Activated T-cell treated with anti-CD3 and anti-CD28 coated beads, Interleukin-2, amount 50 U/mL, for 24 hours (primary cell): ENCODE measurements at places on chromosomes 6 and 20.

- no peaks in the 10 kb centered on the region for H3K4me1 ChIP-seq
- H3K36me3 ChIP-seq, result no peaks in the 10 kb centered on the region
- H3K27ac ChIP-seq, result no peak overlapping the region
- no peaks in the 10 kb centered on the region for H3K27me3 ChIP-seq
Observed at GRCh38 chr20:19277381-19277780, 64.9 kb downstream of the SLC24A3 start.

DNA sequence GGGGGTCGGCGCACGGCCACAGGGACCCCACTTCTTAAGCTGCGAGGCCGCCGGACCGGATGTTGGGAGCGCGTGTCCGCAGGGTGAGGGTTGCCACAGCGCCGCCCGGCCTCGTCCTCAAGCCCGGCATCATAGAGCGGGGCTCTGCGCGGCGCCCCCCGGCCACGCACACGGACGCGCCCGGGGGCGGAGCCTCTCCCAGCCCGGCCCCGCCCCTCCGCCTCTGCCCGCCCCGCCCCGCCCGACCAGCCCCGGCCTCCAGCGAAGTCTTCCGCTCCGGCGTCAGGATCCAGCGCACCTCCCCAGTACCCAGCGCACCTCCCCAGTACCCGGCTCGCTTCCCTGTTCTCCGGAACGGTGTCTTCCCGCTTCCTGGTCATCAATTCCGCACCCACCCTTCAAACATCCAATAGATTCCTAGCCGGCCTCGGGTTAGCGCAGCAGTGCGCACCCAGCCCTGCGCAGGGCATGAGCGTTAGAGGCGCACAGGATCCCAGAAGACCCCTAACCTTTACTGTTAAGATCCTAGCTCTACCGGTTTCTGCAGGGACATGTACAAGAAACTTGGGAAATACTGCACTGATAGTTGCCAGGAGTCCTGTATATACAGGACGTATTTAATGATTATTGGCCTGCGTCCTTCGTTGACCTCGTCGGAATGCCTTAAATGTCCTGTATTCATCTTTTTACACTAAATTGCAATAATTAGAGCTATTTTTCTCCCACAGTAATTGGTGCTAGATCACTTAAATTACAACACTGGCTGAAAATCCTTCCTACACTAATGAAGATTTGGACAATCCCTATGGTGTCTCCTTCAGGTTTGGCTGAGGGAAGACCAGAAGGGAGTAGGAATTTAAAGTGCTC lies 535 bp upstream of the DNAAF9 start:
- H3K4me3 ChIP-seq, result peak overlapping the region; percentile 91
- peaks cover 36% of the 10 kb centered on the region for H3K4me1 ChIP-seq

DNA sequence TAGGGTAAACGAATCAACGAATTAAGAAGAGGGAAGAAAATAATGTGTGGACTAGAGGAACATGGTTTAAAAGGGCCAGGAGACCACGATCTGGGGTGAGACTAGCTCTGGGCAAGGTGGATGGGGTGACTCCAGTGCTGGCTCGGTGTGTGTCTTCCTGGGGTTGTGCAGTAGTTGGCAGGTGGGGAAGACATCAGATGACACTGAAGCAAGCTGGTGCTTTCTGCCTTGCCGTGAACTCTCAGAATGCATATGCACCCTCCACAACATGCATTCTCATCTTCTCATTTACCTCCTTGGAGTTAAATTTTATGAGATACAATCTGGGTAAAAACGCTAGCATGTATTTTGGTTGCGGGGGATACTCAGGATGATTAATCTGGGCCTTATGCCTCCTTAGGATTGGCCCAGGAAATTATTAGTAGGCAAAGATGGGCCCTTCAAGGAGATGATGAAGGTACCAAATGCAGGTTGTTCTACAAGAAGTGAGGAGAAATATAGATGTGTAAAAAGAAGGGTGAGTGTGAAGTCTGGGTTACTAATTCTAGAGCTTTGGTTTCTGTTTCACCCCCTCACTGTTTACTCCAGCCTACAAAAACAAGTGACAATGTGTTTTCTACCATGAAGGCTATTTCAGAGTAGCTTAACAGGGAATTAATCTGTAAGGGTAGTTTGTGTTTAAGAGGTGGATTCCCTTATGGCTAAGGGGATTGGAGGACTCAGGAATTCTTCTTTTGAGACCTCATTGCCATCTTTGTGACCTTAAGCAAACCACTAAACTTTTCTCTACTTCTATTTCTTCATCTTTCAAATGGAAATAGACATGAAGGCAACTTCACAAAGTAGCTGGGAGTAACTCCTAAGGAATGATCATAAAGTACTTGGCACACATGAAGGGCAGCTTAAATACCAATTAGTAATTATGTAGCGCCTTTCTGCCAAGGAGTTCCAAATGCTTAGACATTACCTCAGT lies 71.0 kb upstream of the SUPT3H start:
- DNase-seq, result no peak
- peaks cover 89% of the 10 kb centered on the region for H3K4me1 ChIP-seq
- H3K4me3 ChIP-seq, result no peak overlapping the region
- no peaks in the 10 kb centered on the region for H3K27me3 ChIP-seq

DNA sequence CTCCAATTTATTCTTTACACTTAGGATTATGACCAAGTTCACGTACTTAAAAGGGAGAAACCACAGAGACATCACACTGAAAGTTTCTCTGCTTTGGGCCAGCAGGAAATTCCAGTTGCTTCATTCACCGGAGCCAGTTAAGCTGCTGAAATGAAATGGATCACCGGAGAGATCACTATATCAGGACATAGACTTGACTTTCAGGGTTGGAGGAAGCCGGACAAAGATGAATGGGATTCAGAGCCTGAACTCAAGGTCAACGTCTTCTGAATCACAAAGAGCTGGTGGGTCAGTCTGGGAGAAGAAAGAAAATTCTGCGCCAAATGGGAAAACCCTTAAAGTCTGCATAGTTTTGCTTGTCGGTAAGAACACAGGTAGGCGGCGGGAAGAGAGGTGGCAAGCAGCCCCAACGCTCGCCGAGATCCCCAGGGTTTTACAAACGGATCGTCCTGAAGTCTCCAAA lies 81.9 kb upstream of the CCDC28A start:
- no peak for DNase-seq
- peak overlapping the region; percentile 66 for H3K4me3 ChIP-seq
- no peak overlapping the region for H3K27ac ChIP-seq
- no peaks in the 10 kb centered on the region for H3K36me3 ChIP-seq

- H3K27ac ChIP-seq, result no peak overlapping the region
- H3K27me3 ChIP-seq, result no peaks in the 10 kb centered on the region
- no peaks in the 10 kb centered on the region for H3K4me1 ChIP-seq
- no peaks in the 10 kb centered on the region for H3K36me3 ChIP-seq
Observed at GRCh38 chr6:22657352-22657980, 88.1 kb downstream of the HDGFL1 start.

DNA sequence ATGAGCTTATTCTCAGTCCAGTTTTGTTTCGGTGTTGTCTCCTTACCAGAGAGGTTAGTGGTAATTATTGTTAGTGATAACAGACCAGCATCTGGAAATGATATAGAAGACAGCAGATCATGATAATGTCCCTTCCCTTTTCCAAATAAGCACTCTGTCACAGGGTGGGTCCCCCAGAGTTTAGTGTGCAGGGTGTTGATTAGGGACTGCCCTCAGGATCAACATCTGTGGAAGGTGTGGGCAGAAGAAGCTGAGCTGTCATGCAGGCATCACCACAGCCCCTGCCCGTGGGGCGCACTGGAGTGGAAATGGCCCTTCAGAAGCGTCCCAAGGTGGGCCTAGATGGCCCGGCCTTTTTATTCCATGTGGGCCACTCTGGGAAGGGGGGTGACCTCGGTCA lies 67.6 kb upstream of the DTNBP1 start:
- H3K36me3 ChIP-seq, result no peaks in the 10 kb centered on the region
- peaks cover 4% of the 10 kb centered on the region for H3K27me3 ChIP-seq
- no peak for DNase-seq
- no peak overlapping the region for H3K4me3 ChIP-seq
- H3K4me1 ChIP-seq, result peaks cover 38% of the 10 kb centered on the region

DNA sequence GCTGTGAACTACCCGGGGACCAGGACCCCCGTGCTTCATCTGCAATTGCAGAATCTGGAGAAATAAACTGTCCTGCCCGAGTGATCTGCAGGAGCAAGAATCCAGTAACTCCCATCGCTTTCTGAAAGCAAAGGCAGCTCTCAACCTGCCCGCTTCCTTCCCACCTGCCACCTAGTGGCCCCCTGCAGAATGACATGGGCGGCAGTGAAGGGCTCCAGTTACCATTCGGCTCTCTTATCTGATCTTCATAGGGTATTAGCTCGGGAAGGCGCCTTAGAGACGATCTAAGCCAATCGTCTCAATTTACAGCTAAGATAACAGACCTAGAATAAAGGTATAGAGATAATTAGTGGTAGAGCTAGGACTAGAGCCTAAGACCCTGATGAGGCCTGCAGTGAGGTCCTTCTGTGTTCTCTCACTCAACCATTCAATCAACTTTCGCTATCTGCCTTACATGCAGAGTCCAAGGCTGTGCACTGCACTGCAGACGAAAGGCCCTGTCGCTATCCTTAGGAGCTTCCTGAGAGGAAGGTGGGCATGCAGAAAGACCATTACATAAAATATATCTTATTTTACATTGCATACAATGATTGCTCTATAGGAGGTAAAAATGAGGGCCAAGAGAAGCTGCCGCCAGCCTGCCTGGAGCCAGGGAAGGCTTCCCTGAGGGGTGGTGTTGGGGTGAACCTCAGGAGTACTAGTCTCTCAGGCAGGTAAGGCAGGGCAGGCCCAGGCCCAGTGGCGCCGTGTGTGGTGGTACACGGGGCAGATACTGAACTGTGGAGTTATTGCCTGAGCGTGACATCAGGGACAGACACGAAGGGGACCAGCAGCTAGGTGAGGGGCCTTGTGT lies 7.1 kb upstream of the PSMG4 start:
- peaks cover 34% of the 10 kb centered on the region for H3K27me3 ChIP-seq
- H3K27ac ChIP-seq, result no peak overlapping the region
- H3K36me3 ChIP-seq, result no peaks in the 10 kb centered on the region
- peak; percentile 87 for DNase-seq
- H3K4me3 ChIP-seq, result no peak overlapping the region

GRCh38 chr6:135703621-135704020 lies 147.9 kb upstream of the PDE7B start:
- H3K27me3 ChIP-seq, result peaks cover 5% of the 10 kb centered on the region
- no peaks in the 10 kb centered on the region for H3K36me3 ChIP-seq
- peak overlapping the region; percentile 7 for H3K27ac ChIP-seq
- H3K4me1 ChIP-seq, result peaks cover 24% of the 10 kb centered on the region
